ENCODE measurements at places on chromosomes 3 and 15.

DNA sequence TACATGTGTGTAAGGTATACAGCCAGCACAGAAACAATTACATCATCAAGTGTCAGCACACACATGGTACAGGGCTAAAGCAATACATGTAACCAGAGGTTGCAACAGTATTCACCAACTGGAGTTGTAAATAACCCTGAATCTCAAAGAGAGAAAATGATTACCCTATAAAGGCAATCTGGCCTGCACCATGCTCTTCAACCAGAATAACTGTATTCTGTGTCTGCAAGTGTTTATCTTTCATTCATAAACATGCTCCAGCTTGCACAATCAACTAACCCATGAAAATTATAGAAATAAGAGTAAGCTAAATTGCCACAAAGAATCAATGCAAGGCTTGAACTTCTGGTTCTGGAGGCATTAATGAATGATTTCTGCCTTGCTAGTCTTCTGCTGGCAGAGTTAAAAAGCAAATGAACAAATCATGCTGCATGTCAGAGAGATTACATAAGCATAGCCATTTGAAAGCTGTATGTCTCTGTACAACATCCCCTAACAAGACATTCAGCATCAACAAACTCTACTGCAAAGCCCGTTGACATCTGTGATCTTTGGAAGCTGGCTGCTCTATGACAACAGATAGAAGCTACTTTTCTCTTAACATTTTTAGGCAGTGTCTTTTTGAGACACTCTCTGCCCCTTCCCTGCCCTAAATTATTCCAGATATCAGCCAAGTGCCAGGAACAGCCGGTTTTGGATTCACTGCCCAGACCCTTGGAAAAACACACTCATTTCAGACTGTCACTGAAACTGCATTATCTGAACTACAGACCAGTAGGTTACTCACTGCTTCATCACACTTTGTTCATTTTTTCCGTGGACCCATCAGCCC, 871.0 kb downstream of the OTOL1 start:
- DNase-seq = no peak

- no peak for DNase-seq
Observed at GRCh38 chr3:32922078-32922477, 29.4 kb upstream of the CCR4 start.

DNA sequence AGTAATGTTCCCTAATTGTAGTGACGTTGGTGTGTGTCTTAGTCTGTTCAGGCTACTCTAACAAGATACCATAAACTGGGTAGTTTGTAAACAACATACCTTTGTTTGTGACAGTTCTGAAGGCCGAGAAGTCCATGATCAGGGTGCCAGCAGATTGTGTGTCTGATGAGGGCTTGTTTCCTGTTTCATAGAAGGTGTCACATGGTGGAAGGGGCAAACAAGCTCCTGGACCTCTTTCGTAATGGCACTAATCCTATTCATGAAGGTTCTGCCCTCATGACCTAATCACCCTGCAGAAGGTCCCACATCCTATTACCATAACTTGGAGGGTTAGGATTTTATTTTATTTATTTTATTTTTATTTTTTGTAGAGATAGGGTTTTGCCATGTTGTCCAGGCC, 11.1 kb downstream of the ATXN7 start:
- DNase-seq = no peak

GRCh38 chr3:45041666-45042065, 15.6 kb downstream of the CLEC3B start:
- no peak for DNase-seq

- DNase-seq = no peak
Observed at GRCh38 chr15:74696398-74696729, 540 bp upstream of the EDC3 start.

DNA sequence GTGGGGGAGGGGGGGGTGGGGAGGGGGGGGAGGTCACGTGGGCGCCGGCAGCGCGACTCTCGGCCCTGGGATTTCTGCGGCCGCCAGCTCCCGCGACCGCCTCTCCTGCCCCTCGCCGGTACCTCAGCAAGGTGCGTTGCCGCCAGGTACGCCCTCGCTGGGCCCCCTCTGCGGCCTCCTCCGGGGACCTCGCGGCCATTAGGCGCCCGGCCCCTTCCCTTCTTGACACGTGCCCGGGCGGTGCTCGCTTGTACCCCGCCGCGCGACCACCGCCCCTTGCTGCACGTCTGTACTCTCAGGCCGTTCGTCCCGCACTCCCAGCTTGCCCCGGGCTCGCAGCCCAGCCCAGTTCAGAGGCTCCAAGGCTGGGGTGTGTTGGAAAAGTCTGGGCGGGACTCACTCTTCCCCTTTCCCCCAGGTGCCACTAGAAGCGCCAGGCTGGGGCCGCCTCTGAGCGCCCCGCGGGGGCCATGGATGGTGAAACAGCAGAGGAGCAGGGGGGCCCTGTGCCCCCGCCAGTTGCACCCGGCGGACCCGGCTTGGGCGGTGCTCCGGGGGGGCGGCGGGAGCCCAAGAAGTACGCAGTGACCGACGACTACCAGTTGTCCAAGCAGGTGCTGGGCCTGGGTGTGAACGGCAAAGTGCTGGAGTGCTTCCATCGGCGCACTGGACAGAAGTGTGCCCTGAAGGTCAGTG, at the start of gene MAPKAPK3:
TSS of gene MAPKAPK3 (plus strand) at position 56 of the 696 bp plus-strand sequence. CDS start at position 471, 415 bp downstream.
- DNase-seq = peak; percentile 31

- peak; percentile 8 for DNase-seq
Observed at GRCh38 chr15:38389924-38390542, 63.9 kb upstream of the FAM98B start.

GRCh38 chr3:151394611-151395010, 10.1 kb upstream of the P2RY12 start:
- no peak for DNase-seq

DNA sequence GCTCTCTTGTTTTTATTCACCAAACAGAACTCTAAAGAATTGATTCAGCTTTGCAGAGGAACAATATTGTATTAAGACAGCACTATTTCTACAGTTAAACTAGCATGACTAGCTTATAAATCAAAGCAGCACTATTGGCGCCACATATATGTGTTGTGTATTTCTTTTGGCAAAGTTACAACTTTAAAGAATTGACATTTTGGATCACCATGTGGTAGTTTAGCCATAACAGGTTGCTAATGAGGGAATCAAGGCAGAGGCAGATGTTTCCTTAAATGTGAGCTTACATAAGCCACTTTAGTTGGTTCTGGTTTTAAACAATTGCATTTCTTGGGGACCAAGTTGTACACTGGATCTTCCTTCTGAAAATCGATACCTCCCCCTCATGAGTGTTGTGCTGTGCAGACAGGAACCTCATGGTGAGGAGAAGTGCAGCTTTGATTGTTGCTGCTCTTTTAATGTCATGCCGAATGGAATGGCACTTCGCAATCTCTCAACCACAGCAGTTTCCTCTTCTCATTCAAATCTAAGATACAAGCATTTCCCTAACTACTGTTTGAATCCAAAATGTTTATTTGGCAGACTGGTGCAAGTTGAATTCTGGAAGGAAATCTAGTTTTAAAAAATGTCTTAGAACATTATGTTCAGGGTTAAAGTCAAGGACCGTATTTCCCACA, 151.2 kb downstream of the MYRIP start:
- DNase-seq = no peak

- no peak for DNase-seq
Observed at GRCh38 chr3:187673012-187673411, 2.8 kb upstream of the SST start.

DNA sequence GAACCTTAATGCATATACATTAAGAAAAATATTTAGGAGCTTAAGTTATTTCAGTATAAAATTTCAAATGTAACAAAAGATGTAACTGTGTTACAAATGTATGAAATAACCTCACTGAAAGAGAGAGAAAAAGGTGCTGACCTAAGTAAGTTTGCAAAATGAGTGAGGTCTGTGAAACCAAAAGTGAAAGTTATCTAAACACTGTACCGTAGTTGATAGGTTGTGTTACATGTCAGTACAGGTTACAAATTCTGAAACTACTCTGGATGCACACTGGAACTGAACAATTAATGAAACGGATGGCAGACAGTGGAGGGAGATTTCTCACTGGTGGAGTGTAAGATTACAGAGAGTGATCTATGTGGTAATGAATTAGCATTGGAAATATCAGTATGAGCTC, 420.7 kb downstream of the ZNF385D start:
- no peak for DNase-seq

- no peak for DNase-seq
Observed at GRCh38 chr15:97561529-97561928, 399.0 kb upstream of the ARRDC4 start.

- DNase-seq = peak; percentile 18
Observed at GRCh38 chr15:31303726-31304648, 22.6 kb upstream of the KLF13 start.

DNA sequence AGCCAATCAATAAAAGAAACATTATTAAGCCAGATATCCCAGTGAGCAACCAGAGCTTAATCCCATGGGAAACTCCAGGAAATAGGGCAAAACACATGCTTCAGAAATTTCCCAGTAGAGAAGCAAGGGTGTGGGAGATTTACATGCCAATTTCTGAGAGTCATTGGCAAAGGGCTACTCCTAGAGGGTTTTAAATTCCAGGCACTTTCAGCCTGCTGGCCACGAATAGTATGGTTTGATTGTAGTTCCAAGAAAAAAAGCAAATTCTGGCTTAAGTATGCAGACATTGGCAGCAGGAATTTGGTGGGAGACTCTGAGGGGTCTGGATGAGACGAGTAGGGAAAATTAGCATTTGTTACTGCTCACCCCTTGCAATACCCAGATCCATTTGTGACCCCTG, 402.1 kb upstream of the SUCLG2 start:
- DNase-seq = no peak

DNA sequence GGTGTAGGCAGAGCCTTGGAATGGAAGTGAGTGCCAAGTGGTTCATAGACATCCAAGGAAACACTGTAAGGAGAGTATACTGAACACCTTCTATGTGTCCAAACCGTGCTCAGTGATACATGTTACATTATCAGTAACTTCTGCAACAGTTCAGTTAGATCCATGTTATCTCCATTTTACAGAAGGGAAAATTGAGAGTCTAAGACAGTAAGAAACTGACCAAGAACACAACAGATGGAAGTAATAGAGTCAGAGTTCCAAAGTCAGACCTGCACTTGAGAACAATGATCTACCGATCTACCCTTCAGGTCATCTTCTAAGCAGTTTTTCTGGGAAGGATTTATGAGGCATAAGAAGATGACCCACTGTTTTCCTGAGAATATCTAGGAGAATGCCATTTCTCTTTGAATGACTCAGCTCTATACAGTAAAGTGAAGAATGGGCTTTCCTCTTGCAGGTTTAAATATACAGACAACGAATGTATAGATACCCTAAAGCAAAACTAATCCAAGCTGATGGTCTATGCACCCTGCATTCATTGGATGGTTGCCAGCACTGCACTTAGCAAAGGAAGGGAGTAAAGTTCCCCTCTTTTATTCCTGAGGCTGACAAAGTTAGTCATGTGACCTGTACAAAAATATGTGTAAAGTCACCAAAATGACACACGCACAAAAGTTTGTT, 604.1 kb upstream of the MDFIC2 start:
- DNase-seq = no peak

- DNase-seq = no peak
Observed at GRCh38 chr3:187130346-187131066, 8.8 kb downstream of the RPL39L start.

DNA sequence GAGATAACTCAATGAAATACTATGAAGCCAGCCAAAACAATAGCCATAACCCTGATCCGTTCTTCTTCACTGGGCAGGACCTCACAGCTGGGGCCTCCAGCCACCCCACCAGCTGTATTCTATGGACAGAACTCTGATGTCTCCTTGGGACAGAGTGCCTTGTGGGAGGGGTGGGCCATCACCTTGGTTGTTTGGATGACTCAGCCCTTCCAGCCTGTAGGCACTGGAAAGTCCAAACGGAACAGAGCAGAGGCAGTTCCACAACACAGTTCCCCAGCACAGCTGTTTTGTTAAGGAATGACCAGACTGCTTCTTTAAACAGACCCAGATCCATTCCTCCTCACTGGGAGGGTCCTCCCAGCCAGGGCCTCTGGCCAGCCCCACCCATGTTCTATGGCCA, 31.9 kb upstream of the ZBED2 start:
- no peak for DNase-seq

DNA sequence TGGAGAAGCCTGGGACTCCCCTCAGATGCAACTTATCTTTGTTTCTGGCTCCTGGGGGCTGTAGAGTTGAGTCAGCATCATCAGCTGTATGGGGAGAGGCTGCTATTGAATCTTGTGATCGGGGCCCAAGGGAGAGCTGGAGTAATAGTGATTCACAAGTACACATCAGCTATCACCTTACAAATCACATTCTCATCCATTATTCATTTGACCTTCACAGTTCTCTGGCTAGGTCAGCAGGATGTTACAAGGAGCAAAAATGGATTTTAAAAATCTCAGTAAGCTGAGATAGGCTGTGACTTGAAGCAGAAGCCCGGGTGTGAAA, 175.0 kb downstream of the OPA1 start:
- no peak for DNase-seq

DNA sequence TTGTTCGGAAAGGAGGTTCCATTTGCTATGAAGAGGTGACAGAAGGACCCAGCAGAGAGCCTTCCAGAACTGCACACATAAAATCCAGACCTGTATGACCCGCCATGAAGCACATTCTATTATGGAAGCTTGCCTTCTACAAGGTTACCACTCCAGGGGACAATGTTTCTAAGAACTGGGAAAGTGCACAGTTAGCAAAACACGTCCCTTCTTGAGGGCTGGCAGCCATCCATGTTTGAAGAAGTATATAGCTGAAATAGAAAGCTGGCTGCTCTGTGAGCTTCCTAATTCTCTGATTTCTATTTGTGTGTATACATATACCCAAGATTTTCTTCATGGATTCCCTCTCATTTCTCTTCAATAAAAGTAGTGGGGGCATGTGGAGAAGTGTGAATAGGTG, 74.6 kb downstream of the CNTN3 start:
- DNase-seq = no peak

DNA sequence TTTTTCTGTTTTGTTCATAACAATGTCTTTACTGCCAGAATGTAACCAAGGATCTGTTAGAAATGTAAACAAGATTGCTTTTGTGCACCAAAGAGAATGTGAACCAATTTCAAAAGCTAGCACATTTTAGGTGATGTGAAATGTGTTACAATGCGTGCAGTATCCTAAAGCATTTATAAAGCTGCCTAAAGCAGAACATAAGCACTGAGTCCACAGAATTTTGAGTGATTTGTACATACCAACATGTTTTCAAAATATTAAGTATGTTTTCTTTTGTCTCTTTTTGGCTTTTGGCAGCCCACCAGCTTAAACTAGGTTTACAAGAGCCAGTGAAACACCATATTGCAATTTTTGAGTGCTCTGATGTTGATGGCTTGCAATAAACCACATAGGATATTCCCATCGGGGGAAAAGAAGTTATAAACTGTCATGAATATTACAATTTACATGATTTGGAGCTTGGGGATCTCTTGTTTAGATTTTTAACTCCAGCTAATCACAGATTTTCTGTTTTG, 364.0 kb downstream of the ZIC1 start:
- DNase-seq = no peak

GRCh38 chr3:189204167-189204866, 32.5 kb downstream of the TPRG1 start:
- no peak for DNase-seq

GRCh38 chr3:73759297-73759711, 134.6 kb upstream of the PDZRN3 start:
- no peak for DNase-seq

DNA sequence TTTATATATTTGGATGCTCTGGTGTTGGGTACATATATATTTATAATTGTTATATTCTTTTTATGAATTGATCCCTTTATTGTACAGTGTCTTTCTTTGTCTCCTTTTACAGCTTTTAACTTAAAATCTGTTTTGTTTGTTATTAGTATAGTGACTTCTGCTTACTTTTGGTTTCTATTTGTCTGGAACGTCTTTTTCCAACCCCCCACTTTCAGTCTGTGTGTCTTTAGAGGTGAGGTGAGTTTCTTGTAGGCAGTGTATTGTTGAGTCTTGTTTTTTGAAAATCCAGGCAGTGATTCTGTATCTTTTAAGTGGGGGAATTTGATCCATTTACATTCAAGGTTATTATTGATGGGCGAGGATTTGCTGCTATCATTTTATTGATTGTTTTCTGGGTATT, 62.0 kb downstream of the AP4E1 start:
- no peak for DNase-seq

Measured in NCI-H146 (cell line).